ENCODE measurements at places on chromosomes 2 and 18.

DNA sequence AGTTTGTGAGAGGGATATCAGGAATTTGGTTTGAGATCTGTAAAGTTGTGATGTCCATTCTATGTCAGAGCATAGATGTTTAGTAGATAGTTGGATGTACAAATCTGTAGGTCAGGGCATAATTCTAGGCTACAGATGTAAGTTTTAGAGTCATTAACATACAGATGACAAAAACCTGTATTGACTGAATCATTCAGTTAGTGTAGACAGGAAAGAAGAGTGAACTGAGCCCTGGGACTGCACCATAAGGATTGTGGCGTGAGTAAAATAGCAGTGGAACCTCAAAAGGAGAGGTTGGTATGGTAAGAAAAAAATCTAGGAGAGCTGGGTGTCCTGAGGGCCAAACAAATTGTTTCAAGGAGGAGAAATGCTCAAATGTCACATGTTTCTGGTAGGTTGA, 73.1 kb upstream of the RPRM start:
- DNase-seq: no peak

DNA sequence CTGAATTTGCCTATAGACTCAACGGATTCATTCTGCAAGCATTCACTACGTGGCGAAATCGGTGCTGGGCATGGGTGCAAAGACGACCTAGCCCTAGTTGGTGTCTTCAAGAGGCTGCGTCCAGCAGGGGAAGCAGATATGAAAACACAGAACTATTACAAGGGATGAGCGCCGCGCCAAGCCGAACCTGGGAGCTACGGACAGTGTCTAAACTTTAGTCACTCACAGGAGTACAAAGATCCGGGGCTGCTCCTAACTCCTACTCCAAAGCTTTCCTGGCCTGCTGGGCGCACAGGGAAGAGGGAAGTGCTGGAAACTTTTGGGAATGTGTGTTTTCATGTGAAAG, 732 bp upstream of the ANXA4 start:
- DNase-seq: no peak

DNA sequence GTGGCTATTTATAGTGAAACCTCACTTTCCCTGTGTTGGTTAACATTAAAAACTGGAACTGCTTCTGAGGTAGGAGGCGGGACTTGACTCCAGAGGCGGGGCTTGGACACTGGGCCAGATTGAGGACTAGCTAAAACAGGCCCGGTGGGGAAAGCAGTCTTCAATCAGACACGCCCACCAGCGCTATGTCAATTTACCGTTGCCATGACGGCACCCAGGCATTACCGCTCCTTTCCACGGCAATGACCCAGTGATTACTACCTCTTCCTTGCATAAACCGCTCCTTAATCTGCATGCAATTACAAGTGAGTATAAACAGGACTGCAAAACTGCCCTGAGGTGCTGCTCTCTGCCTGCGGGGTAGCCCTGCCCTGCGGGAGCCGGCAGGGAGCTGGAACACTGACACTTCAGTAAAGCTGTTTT, 35.3 kb downstream of the LRRFIP1 start:
- peak; percentile 20 for DNase-seq

- no peak for DNase-seq
Observed at GRCh38 chr2:147698166-147698565, 146.7 kb upstream of the ACVR2A start.

DNA sequence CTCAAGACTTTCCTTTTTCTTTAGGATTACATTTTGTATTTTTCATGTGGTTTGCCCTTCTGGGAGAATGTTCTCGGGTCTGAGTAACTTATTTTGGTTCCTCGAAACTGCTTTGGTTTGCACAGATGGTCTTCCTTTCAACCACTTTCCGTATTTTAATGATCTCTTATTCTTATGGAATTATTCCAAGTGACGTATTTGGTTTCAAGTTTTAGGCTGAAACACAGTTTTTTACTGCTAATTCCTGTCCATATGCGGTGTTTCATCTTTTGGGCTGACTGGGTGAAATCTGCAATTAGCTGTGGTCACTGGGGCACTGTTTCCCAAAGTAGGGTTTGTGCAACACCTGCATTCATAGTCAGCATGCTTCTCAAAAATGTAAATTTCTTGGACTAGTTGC, 122.7 kb downstream of the CAPN13 start:
- no peak for DNase-seq

- DNase-seq: no peak
Observed at GRCh38 chr2:113799375-113799774, 42.9 kb upstream of the SLC35F5 start.

- DNase-seq: no peak
Observed at GRCh38 chr2:209663656-209664055, 108.0 kb upstream of the UNC80 start.

DNA sequence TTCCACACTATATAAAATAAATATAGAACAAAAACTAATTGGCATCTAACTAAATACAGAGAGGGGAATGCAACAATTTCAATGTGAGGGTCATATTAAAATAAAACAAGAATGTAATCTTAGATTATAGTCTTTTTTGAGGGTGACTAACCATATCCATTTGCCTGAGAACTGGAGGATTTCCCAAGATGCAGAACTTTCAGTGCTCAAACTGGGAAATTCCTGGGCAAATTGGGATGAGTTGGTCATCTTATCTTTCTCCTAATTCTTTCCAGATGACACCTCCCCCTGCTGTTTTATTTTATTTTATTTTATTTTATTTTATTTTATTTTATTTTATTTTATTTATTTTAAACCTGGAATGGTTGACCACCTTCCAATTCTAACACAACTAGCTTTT, 846.2 kb downstream of the SLC4A3 start:
- DNase-seq: no peak

- DNase-seq: no peak
Observed at GRCh38 chr2:212897296-212897695, 254.1 kb downstream of the IKZF2 start.

- DNase-seq: no peak
Observed at GRCh38 chr18:50662177-50662576, 102.3 kb downstream of the MAPK4 start.

DNA sequence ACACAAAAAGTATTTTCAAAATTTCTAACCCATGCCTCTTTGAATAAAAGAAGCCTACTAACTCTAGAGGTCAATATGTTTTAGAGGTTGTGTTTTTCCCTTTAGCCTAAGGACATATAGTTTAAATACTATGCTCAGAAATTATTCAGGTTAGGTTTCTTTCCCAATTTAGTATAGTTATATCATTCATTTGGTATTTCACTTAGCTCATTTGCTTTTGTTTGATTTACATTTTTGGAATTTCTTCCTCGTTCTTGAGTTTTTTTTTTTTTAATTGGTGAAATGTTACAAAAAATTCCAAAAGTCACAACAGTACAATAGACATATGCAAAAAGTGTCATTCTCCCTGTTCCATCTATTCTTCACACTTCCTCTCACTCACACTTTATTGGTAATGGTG, 371.3 kb upstream of the TNP1 start:
- no peak for DNase-seq

GRCh38 chr2:18883616-18884456, 294.5 kb upstream of the NT5C1B start:
- no peak for DNase-seq

DNA sequence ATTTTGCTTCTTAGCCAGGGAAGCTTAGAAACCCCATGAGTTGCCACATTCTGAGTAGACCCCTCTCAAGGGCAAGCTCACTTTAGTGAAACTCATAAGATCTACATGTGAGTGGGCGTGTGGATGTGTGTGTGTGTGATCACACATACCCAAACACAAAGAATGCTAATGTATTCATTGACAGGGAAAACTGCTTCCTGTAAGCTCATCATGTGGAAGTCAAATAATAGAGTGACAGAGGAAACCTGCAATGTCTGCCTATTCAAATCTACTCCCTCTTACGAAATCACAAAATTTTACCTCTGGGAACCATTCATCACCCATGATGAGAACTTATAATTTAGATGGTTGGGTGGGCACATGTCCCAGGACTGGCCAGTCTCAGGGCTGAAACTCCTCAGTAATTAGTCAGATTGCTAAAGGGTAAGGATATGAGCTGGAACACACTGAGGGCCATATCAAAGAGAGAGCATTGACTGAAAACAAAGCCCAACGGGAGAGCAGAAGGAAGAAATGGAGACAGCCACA, 94.5 kb upstream of the CCDC150 start:
- no peak for DNase-seq

GRCh38 chr18:76349067-76349715, 145.9 kb downstream of the ZNF516 start:
- DNase-seq: peak; percentile 37

GRCh38 chr2:98118161-98118560, 31.2 kb downstream of the VWA3B start:
- DNase-seq: no peak

DNA sequence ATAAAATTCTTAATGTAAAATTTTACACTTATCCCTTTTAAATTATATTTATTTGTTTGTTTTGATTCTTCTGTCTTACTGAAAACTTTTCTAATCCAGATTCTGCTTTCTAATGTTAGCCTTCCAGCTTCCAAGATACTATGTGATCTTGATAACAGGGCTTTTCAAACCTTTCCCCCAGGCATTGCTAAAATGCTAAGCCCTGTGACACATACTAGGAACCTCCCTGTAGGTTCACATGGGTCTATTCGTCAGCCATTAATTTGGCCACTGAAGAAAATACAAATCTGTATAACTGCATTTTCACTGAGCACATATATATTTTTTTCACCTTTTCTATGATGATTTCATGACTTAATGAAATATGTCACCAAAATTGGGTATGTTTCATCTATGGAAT, 92.8 kb upstream of the MAP4K3 start:
- DNase-seq: no peak

DNA sequence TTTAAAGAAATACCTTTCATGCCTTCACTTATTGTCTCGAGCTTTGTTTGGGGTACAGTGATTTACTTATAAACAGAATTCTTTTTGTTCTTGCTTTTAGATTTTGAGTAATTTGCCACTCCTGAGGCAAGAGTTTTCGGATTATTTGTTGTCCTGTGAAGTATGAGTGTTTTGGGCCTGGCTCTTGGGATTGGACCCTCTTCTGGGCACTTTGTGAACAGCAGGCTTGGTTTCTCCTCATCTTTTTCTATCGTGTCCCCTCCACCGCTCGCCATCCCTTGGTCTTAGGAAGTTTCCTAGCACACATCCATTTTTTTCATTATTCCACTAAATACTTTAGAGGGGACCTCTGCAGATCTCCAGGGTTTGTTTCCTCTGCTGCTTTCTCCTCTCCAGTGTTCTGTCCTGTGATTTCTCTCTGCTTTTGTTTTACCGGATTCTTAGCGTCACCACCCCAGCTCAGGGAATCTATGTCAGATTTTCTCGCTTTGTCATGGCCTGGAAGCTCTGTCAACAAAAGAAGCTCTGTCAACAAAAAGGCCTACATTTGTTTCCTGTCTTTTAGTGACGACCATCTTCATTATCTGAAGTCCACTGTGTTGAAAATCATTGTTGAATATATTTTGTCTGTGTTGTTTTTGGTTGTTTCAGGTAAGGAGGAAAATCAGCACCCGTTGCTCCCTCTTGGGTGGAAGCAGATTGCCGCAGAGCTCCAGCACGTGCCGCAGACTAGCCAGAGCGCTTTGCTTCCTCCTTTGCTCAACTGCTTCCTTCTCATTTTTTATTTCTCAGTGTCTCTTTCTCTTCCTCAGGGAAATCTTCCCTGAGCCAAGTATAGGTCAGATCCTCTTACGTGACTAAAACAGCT, 27.8 kb downstream of the ANKRD62 start:
- no peak for DNase-seq

GRCh38 chr18:5620289-5620688, 76.5 kb upstream of the EPB41L3 start:
- no peak for DNase-seq

DNA sequence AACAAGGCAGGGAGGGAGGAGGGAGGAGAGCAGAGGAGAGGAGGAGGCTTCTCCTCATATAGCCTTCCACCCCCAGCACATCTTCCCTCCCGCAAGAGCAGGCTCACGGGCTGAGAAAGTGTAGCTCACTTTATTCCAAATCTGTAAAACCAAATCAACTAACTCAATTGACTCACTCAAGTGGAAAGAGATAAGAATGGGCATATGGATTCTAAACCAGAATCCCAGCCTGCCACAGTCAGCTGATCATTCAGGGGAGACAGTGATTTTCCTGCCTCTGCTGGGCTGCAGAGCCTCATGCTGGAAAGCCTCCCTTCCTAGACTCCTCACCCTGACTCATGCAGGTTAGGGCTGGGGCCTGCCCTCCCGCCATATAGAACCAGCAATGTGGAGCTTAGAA, 4.2 kb upstream of the TWSG1 start:
- no peak for DNase-seq

DNA sequence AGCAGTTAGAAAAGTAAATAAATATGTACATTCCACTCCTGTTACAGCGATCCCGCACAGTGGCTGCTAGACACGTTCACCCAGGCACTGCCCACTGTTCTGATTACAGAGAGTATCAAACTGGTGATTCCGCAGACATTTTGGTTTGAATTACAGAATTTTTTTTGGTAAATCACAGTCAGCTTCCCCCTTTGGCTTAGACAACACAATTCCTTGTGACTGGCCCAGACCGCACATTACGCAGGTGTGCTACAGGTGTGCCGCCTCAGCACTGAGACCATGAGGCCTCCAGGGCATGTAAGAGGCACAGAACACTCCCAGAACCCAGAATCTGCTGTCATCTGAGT, 112.3 kb downstream of the PXDN start:
- DNase-seq: no peak

DNA sequence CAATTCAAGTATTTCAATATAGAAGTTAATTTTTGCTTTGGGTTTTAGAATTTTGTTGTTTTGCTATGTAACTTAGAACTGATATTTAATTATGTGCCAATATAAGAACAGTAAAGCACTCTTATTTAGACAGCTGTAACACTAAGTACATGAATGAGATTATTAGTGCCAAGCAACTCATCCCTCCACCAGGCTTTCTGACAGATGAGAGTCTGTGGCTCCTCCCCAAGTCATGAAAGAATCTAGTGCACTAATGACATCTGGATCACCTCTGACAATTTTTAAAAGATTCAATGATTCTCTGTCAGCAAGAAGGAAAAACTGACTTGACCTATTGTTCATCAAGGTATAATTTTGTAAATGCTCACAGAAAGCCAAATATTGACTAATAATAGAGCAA, 67.8 kb downstream of the TMEFF2 start:
- DNase-seq: no peak

DNA sequence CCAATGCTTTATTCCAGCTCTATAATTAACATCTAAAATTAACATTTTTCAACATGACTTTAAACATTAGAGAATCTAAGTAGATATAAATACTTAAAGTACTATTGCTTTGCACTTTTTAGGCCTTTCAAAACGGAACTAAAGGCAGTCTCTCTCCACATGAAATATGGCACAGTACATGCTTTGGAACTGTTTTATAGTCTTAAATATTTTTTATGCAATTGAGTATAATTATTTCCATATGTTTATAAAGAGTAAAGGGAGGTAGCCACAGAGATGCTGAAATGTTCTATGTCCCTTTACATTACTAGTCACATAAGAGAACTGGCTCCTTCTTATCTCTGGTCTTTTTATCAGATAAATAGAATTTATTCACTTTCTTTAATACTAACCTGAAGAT, 674.0 kb downstream of the PLCL1 start:
- no peak for DNase-seq

GRCh38 chr2:122737429-122738077, 982.1 kb downstream of the TSN start:
- no peak for DNase-seq

- no peak for DNase-seq
Observed at GRCh38 chr2:12883906-12884305, 167.2 kb downstream of the TRIB2 start.
